ENCODE measurements at places on chromosomes 12 and 14.

GRCh38 chr14:80323038-80323665 is 111.8 kb upstream of the DIO2 start:
- DNase-seq, result no peak

- no peak for DNase-seq
These were observed 43.4 kb downstream of the WDR20 start for GRCh38 chr14:102182936-102183619.

GRCh38 chr12:57604454-57604991 is at the start of gene DTX3:
DTX3 (plus strand) TSS chr12:57604824; CDS start chr12:57606518, 1,694 bp downstream.
- no peak for DNase-seq

DNA sequence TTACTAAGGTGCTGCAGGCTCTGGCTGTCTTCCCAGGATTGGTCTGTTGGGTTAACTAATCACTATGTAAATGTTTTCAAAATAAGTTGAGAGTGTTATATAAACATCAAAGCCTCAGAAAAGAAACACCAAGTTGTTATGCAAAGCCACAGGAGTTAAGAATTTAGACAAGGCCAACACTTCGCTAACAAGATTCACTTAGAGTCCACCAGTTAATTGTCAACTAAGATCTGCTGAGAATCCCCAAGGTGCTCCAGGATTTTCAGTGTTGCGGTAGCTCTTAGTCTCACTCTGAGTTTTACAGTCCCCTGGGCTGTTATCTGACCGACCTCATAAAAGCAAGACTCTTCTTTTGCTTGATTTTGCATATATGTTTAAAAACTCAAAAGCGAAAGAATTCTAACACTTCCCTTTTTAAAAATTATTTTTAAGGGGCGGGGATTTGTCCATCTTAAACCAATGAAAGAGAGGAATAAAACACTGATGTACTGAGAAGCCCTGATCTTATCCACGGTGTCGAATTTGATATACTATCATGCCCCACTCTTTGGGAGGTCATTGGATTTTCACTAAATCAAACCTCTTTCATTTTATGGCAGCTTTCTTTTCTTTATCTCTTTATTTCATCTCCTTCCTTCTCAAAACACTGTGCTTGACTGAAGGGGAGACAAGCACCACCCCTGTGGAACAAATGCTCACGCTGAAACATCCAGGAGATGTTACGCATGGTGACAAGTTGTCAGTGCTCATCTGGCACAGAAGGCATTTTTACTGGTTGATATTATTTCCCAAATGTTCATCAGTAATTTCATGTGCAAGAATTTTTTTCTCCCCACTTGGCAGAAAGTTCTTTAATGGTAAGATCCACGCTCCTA is 7.0 kb downstream of the NIN start:
- DNase-seq, result no peak

- no peak for DNase-seq
These were observed 436.7 kb downstream of the ATP23 start for GRCh38 chr12:58378028-58378427.

GRCh38 chr12:40164034-40164433 is 58.2 kb upstream of the SLC2A13 start:
- no peak for DNase-seq

GRCh38 chr12:66176105-66176900 is 6.5 kb upstream of the TMBIM4 start:
- no peak for DNase-seq

GRCh38 chr12:81021131-81021748 is 56.6 kb upstream of the ACSS3 start:
- no peak for DNase-seq

All from stimulated activated CD4-positive, alpha-beta T cell treated with anti-CD3 and anti-CD28 coated beads, Interleukin-1b, Interleukin-23, amount 100 ng/mL, for 48 hours (primary cell).